Cardiac muscle cell (in vitro differentiated cells and primary cell): ENCODE measurements at places on chromosomes 6 and 20.

DNA sequence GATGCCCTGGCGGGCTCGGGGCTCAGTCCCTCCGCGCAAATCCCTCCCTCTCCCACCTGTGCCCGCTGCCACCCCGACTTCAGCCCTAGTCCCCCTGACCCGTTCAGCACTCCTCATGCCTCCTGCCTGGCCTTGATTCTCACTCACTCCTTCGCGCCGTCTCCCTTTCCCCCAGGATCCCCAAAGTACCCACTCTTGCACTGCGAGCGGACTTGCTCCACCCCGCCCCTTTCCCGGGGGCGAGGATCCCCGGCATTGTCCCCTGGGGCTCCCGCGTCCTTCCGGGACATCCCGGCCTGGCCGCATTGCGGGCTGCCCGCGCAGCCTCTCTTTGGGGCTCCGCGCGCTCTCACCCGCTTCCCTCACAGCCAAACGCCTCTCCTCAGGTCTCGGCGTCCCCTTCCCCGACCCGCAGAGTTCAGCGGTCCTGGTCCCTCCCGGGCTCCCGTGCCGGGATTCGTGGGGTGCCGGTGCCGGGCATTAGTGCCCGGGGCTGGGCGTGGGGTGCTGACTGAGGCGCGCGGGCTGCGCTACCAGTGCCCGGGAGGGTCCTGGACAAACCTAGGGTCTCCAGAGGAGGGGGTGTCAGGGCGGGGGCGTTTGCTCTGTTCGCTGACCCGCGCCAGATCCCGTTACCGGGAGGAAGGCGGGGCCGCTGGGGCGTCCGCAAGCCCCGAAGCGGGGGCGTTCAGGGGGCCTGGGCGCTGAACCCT is 45.5 kb upstream of the SUPT3H start:
- DNase-seq: peak; percentile 45

- DNase-seq: no peak
Measured at GRCh38 chr6:20814494-20814893, 280.2 kb downstream of the CDKAL1 start.

GRCh38 chr6:22838345-22838744 is 269.0 kb downstream of the HDGFL1 start:
- no peak for DNase-seq

DNA sequence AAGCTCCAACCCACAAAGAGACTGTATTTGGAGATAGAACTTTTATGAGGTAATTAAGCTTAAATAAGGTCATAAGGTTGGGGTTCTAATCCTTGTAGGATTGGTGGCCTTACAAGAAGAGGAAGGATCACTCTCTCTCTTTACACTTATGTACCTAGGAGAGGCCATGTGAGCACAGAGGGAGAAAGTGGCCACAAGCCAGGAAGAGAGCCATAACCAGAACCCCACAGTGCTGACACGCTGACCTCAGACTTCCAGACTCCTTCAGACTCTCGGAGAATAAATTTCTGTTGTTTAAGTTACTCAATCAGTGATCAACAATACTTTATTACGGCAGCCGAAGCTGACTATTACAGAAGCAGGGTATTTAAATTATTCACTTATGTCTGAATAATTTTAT is 430.5 kb upstream of the EPHA7 start:
- DNase-seq: no peak

DNA sequence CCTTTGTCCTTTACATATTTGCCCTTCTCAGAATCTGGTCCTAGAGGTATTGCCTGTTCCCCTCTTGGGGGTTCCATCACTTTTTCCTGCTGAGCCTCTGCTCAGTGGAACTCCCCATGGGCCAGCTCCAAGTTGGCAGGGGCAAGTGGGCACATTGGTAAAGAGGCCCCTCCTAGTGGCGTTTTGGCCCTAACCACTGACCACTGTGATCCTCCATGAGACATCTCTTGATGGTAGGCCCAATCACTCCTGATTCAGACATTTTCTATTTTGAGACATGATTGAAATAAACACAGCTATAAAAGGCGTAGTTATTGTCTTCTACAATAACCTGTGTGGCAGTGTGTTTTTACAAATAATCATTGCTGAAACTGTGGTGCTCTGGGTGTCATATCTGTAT is 83.0 kb downstream of the RREB1 start:
- DNase-seq: no peak

DNA sequence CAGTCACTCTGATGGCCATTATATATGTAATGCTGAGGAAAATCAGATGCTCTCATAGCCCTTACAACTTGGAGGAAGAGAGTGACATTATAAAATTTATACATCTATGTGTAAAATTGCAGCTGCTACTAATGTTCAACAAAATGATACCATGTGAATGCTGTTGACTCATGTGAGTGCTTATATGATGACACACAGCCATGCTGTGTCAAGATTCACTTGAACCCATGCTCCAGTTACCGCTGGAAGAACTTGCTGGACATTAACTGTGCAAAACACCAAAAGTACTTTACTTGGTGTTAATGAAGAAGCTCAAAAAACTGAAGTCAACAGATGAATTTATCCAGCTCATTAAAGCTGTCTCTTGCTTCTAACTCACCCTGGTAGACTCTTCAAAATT is 318.9 kb upstream of the PLCB4 start:
- DNase-seq: no peak

DNA sequence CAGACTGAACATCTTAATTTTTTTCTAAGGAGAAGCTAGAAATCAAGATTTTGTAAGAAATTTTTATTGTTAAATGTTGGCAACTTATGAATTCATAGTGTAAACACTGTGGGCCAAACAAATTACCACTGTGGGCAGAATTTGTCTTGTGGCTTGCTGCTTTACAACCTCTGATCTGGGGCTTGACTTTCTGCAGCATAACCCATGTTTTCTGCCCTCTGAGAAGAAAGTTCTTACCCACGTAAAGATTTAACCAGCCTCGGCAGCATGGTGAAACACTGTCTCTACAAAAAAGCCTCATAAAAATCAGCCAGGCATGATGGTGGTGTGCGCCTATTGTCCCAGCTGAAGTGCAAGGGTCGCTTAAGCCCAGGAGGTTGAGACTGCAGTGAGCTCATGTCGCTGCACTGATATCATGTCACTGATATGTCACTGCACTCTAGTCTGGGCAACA is 12.9 kb downstream of the ITCH start:
- DNase-seq: no peak

- no peak for DNase-seq
Measured at GRCh38 chr6:92109256-92109655, 1310.1 kb downstream of the EPHA7 start.

- DNase-seq: no peak
Measured at GRCh38 chr6:3723966-3724365, 27.5 kb downstream of the PXDC1 start.

DNA sequence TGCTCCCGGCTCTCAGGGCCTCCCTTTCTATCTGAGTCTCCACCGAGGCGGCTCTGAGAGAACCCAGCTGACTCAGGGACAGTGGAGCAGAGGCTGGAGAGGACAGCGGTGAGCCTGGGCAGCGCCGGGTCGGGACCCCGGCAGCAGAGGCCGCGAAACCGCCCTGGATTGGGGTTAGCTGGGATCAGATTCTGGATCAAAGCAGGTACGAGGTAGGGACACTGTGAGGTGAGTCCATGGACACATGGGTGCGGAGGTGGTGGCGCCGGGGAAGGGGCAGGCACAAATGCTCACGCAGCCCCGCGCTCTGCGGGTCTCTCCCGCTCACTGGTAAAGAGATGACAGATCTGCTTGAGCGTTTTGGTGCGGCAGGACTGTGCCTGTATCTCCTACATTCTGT is 146.4 kb upstream of the GGTLC1 start:
- DNase-seq: no peak

- DNase-seq: peak; percentile 81
Measured at GRCh38 chr6:45930420-45931040, 85.1 kb downstream of the CLIC5 start.

GRCh38 chr20:57539889-57540288 is 14.9 kb upstream of the CTCFL start:
- no peak for DNase-seq

DNA sequence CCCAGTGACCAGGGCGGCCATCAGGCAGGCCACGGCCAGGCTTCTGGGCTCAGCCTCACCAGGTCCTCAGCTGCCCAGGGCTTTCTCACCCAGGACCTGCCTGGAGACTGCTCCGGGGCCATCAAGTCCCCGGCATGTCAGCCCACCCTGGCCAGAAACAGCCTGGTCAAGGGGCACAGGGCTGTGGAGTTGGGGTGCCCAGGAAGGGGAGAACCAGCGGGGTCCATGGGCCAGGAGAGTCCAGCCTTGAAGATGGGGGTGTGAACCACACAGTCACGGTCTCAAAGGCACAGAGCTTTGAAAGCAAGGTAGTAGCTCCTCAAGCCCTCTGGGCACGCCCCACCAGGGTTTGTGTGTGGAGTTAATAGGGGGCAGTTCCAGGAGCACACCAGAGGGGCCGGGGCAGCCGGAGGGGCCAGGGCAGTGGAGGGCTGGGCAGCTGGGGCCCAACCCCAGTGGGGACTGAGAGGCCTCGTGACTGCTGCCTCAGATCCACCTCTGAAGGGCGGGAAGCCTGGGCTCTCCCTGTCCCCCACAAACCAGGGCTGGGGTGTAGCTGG is 48.0 kb upstream of the BHLHE23 start:
- no peak for DNase-seq

DNA sequence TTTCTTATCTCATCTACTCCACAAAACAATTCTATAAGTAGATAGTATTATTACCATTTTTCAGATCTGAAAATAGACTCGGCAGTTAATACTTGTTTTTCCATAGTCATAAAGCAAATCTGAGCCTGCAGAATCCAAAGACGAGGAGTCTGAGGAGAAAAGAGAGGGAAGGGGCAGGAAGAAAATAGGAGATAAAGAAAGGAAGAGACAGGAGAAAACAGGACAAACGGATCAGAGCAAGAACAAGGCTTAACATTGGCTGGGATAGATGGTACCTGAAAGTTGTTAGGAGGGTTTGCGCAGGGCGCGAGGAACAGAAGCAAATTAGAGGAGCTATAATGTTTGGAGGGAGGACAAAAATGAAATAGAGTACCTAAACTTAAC is 639 bp upstream of the PPIL1 start:
- no peak for DNase-seq

GRCh38 chr6:121442576-121442975 is 7.1 kb downstream of the GJA1 start:
- DNase-seq: peak; percentile 27
